CD4-positive, alpha-beta T cell treated with Interleukin-10 for 1 hour (primary cell): ENCODE measurements at places on chromosomes 16 and 17.

DNA sequence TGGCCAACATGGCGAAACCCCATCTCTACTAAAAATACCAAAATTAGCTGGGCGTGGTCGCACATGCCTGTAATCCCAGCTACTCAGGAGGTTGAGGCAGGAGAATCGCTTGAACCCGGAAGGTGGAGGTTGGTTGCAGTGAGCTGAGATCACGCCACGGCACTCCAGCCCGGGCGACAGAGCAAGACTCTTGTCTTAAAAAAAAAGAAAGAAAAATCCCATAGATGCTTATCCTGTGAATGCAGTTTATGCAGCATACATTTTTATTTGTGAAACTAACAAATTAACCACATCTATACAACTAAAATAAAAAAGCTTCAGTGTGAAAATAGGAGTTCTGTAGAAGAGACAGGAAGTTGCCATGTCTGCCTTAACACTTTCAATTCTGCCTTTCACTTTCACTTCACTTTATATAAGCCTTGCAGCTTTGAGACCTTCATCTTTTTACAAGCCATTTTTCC, 7.1 kb downstream of the IGSF6 start:
- peak; percentile 66 for DNase-seq

- DNase-seq: no peak
Measured at GRCh38 chr17:42526031-42526444, 10.0 kb upstream of the NAGLU start.

GRCh38 chr17:27313301-27313700, 19.4 kb downstream of the WSB1 start:
- no peak for DNase-seq

GRCh38 chr16:28495795-28496749, 1.6 kb downstream of the APOBR start:
- no peak for DNase-seq

DNA sequence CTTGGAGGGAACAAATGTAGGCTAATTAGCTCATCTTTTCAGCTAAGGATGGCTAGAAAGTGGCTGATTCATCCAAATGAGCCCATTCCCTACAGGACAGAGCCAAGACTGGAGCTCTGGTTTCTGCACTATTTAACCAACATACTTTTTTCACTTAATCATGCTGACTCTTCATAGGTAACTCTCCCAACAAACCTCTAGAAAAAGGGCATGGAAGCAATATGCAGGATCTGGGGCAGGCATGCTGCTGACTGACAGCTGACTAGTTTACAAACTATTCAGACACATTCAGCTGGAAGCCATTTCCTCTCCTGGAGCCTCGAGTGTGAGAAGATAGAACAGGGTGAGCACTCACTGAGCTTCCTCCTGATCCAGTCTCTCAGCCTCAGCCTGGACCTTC, 6.2 kb downstream of the BECN1 start:
- no peak for DNase-seq

- no peak for DNase-seq
Measured at GRCh38 chr17:33154869-33155455, 138.1 kb downstream of the ASIC2 start.

DNA sequence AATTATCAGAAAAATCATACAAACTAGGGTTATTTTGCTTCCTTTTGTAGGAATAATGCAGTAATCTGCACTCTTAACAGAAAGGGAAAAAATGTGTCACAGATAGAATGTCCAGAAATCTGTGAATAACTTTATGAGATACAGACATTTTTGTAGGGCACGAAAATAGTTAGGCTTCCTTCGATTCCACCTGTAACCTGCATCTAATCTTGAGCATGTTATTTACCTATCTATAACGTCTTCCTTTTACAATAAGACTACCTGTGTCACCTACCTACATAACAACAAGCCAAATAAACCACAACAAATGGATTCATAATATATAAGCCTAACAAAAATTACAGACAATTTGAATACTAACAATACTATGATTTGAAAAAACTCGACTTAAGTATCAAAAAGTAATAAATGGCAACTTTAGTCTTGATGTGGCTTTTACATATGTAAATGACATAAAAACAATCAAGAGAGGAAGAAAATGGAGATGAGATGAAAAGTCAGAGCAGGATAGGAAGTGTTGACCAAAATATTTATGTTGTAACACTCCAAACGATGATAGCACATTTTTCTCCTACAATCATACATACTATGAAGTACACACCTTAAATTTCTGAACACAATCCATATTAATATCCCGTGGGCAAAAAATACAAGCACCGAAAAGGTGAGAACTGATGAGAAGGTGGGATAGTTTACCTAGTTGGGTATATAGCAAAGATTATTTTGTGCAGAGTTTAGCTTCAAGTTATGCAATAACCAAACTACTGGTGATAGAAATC, 2.5 kb downstream of the STAT5B start:
- DNase-seq: peak; percentile 51

- DNase-seq: no peak
Measured at GRCh38 chr17:51374209-51374608, 113.9 kb downstream of the UTP18 start.

DNA sequence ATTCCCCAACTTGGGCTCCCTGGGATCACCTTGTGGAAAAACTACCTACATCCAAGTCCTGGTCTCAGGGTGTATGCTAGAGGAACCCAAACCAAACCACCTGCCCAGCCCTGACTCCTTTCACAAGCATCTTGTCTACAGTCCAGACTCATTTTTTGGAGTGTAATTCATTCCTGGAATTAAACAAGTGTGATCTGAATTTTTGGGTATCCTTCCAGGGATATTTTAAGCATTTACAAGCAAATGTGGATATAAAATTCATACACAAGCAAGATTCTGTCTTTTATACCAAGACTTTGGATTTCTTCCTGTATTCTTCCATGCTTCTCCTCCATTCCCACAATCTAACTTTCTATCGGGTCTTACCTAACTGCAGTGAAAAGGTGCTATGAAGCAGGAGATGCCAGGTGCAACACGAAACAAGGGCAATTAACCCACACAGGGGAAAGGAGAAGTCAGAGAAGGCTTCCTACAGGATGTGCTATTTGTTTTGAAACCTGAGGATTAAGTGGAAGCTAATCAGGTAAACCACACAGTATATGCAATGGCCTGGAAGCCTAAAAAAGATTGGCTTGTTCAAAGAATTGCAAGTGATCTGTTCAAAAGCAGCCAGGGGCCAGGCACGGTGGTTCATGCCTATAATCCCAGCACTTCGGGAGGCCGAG, 417.2 kb upstream of the C16orf82 start:
- DNase-seq: no peak

GRCh38 chr17:7431231-7431630, 2.6 kb downstream of the SPEM3 start:
- DNase-seq: no peak

- DNase-seq: no peak
Measured at GRCh38 chr17:8872705-8873435, 5.4 kb upstream of the PIK3R6 start.

GRCh38 chr16:30927789-30928378, 4.5 kb downstream of the FBXL19 start:
- peak; percentile 59 for DNase-seq

DNA sequence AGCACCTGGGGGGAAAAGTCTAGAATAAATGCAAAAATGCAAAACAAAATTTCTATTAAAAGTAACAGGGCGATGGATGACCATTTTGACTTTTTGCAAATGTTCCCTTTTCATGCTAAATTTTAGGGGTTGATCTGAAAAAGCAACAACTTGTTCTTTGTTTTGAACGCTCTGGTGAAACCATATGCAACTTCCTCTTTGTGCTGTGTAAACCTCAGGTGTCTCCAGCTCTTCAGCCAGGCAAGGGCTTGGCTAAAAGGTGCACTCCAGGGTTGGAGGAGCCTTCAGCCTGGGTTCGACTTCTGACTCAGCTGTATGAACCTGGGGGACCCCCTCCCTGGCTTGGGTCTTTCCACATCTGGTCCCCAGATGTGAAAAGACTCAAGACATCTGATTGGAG, 9.5 kb downstream of the IRF8 start:
- no peak for DNase-seq

DNA sequence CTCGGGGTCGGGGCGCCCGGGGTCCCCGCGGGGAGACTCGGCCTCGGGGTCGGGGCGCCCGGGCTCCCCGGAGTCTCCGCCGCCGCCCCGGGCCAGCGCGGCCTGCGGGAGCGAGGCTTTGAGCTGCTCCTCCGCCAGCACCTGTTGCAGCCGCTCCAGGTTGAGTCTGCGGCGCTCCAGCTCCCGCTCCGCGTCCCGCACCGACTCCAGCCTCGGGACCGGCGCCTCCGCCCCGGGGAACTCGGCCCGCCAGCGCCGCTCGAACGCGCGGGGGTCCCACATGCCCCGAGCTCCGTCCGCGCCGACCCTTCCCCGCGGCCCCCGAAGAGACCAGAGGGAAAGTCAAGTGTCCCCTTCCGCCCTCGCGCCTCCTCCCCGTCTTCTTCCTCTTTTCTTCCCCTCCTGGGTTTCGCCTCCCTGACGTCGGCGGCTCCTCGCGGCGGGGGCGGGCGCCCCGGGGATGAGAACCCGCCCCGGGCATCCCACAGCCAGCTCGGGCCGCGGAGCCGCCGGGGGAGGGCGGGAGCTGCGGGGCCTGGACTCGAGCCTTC, 40.8 kb upstream of the BHLHA9 start:
- DNase-seq: peak; percentile 53

- no peak for DNase-seq
Measured at GRCh38 chr17:33038740-33039139, 47.1 kb downstream of the SPACA3 start.

- DNase-seq: peak; percentile 65
Measured at GRCh38 chr16:19071811-19072777, 4.7 kb downstream of the COQ7 start.

- no peak for DNase-seq
Measured at GRCh38 chr17:6457688-6458459, 13.6 kb downstream of the PIMREG start.

- DNase-seq: peak; percentile 80
Measured at GRCh38 chr17:39239640-39240314, 14.0 kb upstream of the STAC2 start.

- DNase-seq: no peak
Measured at GRCh38 chr17:45155483-45155882, 6.2 kb upstream of the HEXIM2 start.

DNA sequence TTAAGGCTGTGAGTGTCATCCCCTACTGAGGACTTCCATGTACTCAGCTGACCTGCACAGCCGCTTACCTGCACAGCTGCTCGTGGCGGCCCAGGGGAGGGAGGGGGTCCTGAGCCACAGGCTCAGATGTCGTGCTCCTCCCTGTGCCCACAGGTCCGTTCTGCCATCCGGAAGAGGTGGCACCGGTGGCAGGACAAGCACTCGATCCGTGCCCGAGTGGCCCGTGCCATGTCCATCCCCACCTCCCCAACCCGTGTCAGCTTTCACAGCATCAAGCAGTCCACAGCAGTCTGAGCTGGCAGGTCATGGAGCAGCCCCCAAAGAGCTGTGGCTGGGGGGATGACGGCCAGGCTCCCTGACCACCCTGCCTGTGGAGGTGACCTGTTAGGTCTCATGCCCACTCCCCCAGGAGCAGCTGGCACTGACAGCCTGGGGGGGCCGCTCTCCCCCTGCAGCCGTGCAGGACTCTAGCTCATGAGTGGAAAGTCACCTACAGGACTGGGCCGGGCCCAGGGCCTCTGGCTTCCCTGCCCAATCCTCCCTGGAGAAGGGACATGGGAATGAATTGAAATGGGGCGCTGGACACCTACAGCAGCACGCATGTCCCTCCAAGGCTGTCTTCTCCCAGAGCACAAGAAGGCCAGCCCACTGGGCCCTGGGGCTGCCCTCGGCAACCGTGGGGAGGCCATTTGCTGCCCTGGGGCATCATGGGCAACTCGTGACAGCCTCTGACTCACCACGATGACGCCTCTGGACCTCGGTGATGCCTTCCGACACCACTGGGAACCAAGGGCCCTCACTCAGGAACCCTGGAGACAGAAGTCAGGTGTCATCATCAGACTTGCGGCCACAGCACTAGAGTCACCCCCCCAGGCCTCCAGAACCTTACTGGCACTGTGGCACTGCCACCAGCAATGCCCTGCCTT, 9.9 kb upstream of the SPPL2C start:
- DNase-seq: no peak

GRCh38 chr17:17726458-17727060, 45.3 kb downstream of the RAI1 start:
- no peak for DNase-seq

GRCh38 chr17:76032073-76032779, 5.1 kb upstream of the EVPL start:
- no peak for DNase-seq

DNA sequence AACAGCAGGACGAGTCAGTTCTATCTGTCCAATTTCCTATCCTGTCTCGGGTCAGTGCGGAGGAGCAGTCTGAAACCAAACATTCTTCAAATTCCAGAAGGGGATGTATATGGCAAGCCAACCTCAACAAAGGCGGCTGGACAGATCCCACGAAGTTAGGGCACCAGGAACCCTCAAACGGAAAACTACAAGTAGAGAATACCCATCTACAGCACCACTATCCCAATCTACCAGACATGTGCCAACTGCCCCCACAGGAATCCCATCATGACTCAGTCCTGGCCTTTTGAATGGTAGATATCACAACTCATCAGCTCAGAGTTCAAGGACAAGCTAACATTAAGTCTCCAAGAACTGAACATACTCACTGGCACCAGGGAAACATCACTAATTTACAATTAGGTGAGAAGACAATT, 2.3 kb downstream of the NAT9 start:
- no peak for DNase-seq

DNA sequence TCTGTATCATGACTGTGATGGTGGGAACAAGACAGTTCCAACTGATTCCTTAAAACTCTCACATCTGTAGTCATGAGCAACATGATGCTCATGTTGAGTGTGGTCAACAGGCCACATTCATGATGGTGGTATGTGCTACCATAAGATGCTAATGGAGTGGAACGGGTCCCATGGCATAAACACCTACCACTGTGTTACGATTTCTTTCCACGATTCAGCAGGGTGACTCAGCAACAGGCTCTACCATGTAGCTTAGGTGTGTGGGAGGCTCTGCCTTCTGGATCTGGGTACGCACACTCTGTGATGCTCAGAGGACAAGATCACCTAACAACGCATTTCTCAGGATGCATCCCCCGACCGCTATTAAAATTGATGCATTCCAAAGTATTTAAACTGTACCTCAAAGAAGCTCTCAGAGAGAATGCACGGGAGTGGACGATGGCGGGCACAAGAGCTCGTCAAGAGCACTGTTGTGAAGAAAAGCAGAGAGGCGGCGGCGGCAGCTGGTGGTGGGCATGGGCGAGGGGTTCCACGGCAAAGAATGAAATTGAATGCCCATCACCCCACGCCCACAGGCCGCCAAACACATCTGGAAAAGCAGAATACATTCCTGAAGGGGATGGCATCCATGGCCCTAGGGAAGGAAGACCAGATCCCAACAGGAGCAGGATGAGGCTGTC, 133.3 kb downstream of the ZNF778 start:
- no peak for DNase-seq

DNA sequence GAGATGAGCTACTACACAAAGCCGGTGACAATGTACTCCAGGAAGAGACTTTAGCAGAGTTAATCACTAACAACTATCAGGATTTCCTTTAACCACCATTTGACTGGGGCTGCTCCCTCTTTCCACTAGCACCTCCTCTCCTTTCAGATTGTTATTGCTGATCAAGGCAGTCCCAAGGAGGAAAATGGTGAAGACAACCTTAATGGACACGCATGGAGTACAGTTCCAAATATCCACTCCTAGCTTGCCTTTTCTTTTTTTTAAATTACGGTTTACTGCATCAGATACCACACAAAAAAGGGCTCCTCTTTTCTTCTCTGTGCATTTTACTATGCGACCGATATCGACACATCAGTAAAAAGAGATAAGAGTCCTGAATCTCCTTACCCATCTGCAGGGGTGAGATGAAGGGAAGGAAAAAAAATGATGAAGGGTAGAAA, 30.9 kb downstream of the FAM222B start:
- DNase-seq: peak; percentile 14

- DNase-seq: no peak
Measured at GRCh38 chr17:34710226-34710625, 130.8 kb downstream of the TMEM132E start.
